ENCODE measurements at places on chromosomes 5 and 9. TPM values are rescaled to one million over a fixed set of nuclear protein-coding genes. Genes with fewer than 3 reads are reported as not detected.

The OTP gene
- total RNA-seq: not detected

The WDR38 gene
- not detected for total RNA-seq

The FAM153A gene
- 1.9 TPM for total RNA-seq

The SLC46A2 gene
- total RNA-seq: not detected

The CD14 gene
- 22.0 TPM for total RNA-seq

The ADAMTS2 gene
- total RNA-seq: 68.9 TPM

The DDX41 gene
- 68.6 TPM for total RNA-seq

The WDR41 gene
- 80.0 TPM for total RNA-seq

The ERAP2 gene
- 2.1 TPM for total RNA-seq

The ADAMTS19 gene
- total RNA-seq: 36.0 TPM

The CKMT2 gene
- total RNA-seq: 32.4 TPM

The PCDH12 gene
- 8.6 TPM for total RNA-seq

The SNX24 gene
- total RNA-seq: 17.0 TPM

The PTPN3 gene
- 5.6 TPM for total RNA-seq

Data from camera-type eye (tissue), 1 donor.